MCF 10A (cell line): ENCODE measurements at places on chromosomes 6 and 20. TPM values are rescaled to one million over a fixed set of nuclear protein-coding genes. Genes with fewer than 3 reads are reported as not detected.

- H3K36me3 ChIP-seq, result no peaks in the 10 kb centered on the region
- no peaks in the 10 kb centered on the region for H3K27me3 ChIP-seq
- H3K4me1 ChIP-seq, result peaks cover 31% of the 10 kb centered on the region
- H3K27ac ChIP-seq, result no peak overlapping the region
- no peak for DNase-seq
These were observed 10.7 kb upstream of the TNFAIP3 start for GRCh38 chr6:137856138-137856898.

Gene DPPA5
- total RNA-seq, result not detected in 2 replicates

Gene TLDC2
- not detected in 2 replicates for total RNA-seq

DNA sequence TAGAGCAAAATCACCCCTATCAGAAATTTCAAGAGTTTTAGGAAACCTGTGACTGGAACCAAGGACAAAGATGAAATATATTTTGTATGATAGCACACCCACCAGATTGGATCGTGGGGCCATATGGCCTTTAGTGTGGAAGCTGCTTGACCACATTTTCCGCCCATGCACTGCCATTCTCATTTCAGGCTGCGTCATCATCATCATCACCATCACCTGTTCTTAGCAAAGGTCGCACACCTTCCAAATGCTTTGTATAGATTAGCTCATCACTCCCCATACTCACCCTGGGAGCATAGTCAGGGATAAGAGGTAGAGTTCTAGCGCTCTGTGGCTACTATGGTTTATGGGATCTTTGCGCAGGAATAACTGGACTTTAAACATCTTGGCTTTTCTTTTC, 185.7 kb downstream of the MTHFD1L start:
- no peak for DNase-seq
- peaks cover 49% of the 10 kb centered on the region for H3K36me3 ChIP-seq
- H3K27me3 ChIP-seq, result no peaks in the 10 kb centered on the region
- H3K27ac ChIP-seq, result peak overlapping the region; percentile 73

Gene GLP1R
- not detected in 2 replicates for total RNA-seq

Gene SYNJ2
- total RNA-seq, result 8.9 and 10.3 TPM in 2 replicates

- H3K36me3 ChIP-seq, result peaks cover 6% of the 10 kb centered on the region
- H3K4me1 ChIP-seq, result peaks cover 31% of the 10 kb centered on the region
- no peak overlapping the region for H3K27ac ChIP-seq
These were observed 3.6 kb downstream of the TRAM2 start for GRCh38 chr6:52573295-52573694.

DNA sequence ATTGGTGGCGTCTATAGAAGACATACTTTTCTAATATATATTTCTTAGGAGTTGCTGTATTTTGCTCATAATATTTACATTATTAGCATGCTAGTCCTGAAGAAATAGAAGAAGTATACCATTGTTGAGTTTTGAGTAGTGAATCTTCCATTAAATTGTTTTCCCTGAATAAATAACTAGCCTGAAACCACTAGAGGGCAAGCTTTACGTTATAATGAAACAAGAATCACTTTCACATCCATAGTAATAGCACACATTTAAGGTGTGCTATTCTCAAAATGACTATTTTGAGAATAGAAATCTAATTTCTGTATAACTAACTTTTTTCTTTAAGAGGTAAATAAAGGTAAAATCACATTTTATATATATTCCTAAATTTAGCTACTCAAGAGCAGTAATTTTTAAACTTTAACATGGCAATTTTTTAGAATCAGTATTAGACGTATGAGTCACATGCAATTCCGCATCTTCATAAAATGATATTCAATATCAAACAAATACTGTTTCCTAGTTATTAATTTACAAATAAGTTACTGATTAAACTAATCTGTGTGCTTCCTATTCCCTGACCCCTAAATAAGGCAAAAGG, 213.2 kb upstream of the MANEA start:
- H3K4me1 ChIP-seq, result no peaks in the 10 kb centered on the region
- no peaks in the 10 kb centered on the region for H3K36me3 ChIP-seq
- H3K27ac ChIP-seq, result no peak overlapping the region
- no peak overlapping the region for H3K4me3 ChIP-seq
- peaks cover 36% of the 10 kb centered on the region for H3K27me3 ChIP-seq
- peak; percentile 27 for DNase-seq

- H3K4me3 ChIP-seq, result no peak overlapping the region
- H3K27me3 ChIP-seq, result no peaks in the 10 kb centered on the region
- peaks cover 2% of the 10 kb centered on the region for H3K4me1 ChIP-seq
- peak overlapping the region; percentile 80 for H3K27ac ChIP-seq
These were observed 10.9 kb downstream of the C6orf132 start for GRCh38 chr6:42131531-42131930.

Gene ZBTB24
- 9.6 and 10.4 TPM in 2 replicates for total RNA-seq

DNA sequence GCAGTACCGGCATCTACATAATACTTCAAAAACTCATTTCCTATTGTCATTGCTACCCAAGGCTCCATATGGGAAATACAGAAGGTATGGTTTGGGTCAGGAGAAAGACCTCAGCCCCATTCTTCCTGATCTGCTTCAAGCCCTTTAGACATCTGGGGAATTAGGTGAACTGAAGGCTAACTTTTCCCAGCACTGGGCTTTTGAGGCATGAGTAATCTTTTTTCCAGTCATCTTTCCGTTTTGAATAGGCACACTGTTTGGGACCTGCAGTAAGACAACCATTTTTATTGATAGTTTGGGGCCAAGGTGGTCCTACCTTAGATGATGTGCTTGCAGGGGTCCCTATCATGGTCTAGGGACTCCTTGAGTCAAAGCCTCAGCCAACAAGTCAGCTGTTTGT, 198.4 kb downstream of the HAO1 start:
- peaks cover 9% of the 10 kb centered on the region for H3K4me1 ChIP-seq
- H3K4me3 ChIP-seq, result no peak overlapping the region
- no peaks in the 10 kb centered on the region for H3K36me3 ChIP-seq
- DNase-seq, result no peak
- H3K27ac ChIP-seq, result peak overlapping the region; percentile 51

- no peaks in the 10 kb centered on the region for H3K36me3 ChIP-seq
- peaks cover 1% of the 10 kb centered on the region for H3K4me1 ChIP-seq
- no peak for DNase-seq
- no peaks in the 10 kb centered on the region for H3K27me3 ChIP-seq
- no peak overlapping the region for H3K4me3 ChIP-seq
- H3K27ac ChIP-seq, result no peak overlapping the region
These were observed 232.3 kb downstream of the NFATC2 start for GRCh38 chr20:51310216-51310615.

Gene KCNQ5
- total RNA-seq, result 5.8 and 10.3 TPM in 2 replicates

DNA sequence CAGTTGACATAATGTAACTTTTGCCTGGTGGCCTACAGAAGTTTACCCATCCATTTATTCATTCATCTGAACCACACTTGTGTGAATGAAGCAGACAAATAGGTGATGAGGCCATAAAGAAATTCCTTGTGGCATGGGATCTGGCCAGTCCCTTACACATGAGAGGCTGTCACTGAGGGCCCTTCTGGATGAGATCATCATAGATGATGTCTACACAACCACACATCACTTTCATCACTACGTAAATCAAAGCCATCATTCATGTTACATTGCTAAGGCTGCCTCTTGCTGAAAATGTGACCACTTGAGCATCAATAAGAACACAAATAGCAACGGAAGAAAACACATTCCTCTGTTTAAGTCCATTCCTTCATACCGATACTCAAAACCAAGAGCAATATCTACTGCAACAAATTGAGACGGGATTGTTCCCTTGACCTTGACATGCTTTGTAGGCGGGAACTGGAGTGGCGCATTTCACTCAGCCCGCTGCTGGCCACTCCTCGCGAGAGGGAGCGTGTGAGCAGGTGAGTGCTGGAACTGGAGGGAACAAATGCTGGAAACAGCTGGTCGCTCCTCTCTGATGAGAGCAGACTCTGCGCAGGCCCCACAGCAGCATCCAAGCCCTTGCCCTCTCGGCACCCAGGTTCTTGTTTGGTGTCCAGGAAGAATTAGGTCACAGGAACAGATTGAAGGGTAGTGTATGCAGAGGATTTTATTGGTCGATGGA, 49.3 kb downstream of the FAM50B start:
- no peak overlapping the region for H3K4me3 ChIP-seq
- no peaks in the 10 kb centered on the region for H3K36me3 ChIP-seq
- no peak for DNase-seq
- H3K4me1 ChIP-seq, result peaks cover 17% of the 10 kb centered on the region
- H3K27ac ChIP-seq, result no peak overlapping the region
- no peaks in the 10 kb centered on the region for H3K27me3 ChIP-seq

GRCh38 chr20:62804627-62805154, at the start of gene OGFR:
Gene OGFR (plus strand): TSS chr20:62804835. CDS start chr20:62804860, 25 bp downstream.
- peak within 1 kb of the TSS; percentile 77 for H3K27ac ChIP-seq
- peak within 1 kb of the TSS; percentile 81 for H3K4me3 ChIP-seq
- H3K4me1 ChIP-seq, result peaks cover 10% of the 10 kb centered on the region
- H3K27me3 ChIP-seq, result no peaks in the 10 kb centered on the region
- peaks cover 39% of the 10 kb centered on the region for H3K36me3 ChIP-seq

Gene NDUFAF5
- 43.4 and 44.1 TPM in 2 replicates for total RNA-seq

DNA sequence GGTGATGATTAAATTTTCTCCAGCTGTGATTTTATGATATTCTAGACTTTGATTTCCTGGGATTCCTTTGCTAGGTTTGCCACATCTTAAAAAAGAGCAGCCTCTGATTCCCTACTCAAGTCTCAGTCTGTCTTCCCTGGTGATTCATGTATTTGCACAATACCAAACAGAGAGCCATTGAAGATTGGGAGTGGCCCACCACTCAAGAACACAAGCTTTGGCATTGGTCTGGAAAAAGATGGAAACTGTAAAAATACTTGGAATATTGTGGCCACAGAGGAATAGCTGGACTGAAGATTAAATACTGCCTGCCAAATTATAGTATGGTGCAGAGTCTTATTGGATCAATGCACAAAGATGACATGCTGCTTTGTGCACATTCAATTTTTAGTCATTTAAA, 32.9 kb downstream of the PTCHD4 start:
- no peak overlapping the region for H3K4me3 ChIP-seq
- no peak overlapping the region for H3K27ac ChIP-seq
- H3K4me1 ChIP-seq, result peaks cover 23% of the 10 kb centered on the region
- H3K36me3 ChIP-seq, result peaks cover 50% of the 10 kb centered on the region

DNA sequence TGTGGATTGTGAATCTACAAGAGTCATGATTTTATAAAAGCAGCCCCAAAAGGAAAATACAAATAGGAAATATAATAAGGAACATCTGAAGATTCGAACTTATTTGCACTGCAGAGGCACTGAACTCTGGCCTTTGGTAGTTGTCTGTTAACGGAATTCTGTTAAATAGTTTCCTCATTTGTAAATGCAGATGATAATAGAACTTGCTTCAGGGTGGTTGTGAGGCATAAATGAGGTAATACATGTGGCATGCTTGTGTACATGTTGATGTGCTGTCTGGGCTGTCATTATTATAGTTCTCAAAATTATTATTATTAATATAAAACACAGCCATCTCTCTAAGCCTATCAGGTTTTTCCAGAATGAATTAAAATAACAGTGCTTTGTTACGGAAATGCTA, 302.0 kb downstream of the NRN1 start:
- no peak overlapping the region for H3K27ac ChIP-seq
- H3K4me1 ChIP-seq, result no peaks in the 10 kb centered on the region
- no peaks in the 10 kb centered on the region for H3K36me3 ChIP-seq
- no peaks in the 10 kb centered on the region for H3K27me3 ChIP-seq
- no peak for DNase-seq

- DNase-seq, result no peak
- H3K36me3 ChIP-seq, result peaks cover 4% of the 10 kb centered on the region
- no peak overlapping the region for H3K27ac ChIP-seq
- H3K4me3 ChIP-seq, result no peak overlapping the region
- peaks cover 6% of the 10 kb centered on the region for H3K4me1 ChIP-seq
These were observed 11.0 kb downstream of the RIPOR2 start for GRCh38 chr6:24924580-24925356.

Gene BTN2A1
- total RNA-seq, result 14.6 and 16.9 TPM in 2 replicates

GRCh38 chr20:57628047-57628961, 8.1 kb upstream of the ZBP1 start:
- H3K27me3 ChIP-seq, result peaks cover 36% of the 10 kb centered on the region
- no peaks in the 10 kb centered on the region for H3K4me1 ChIP-seq
- no peak overlapping the region for H3K27ac ChIP-seq

GRCh38 chr6:144216668-144217218, 66.4 kb downstream of the STX11 start:
- H3K4me3 ChIP-seq, result peak overlapping the region; percentile 83
- H3K27me3 ChIP-seq, result no peaks in the 10 kb centered on the region
- H3K27ac ChIP-seq, result peak overlapping the region; percentile 84
- H3K36me3 ChIP-seq, result peaks cover 20% of the 10 kb centered on the region
- peaks cover 9% of the 10 kb centered on the region for H3K4me1 ChIP-seq
- no peak for DNase-seq

Gene OXT
- not detected in 2 replicates for total RNA-seq

DNA sequence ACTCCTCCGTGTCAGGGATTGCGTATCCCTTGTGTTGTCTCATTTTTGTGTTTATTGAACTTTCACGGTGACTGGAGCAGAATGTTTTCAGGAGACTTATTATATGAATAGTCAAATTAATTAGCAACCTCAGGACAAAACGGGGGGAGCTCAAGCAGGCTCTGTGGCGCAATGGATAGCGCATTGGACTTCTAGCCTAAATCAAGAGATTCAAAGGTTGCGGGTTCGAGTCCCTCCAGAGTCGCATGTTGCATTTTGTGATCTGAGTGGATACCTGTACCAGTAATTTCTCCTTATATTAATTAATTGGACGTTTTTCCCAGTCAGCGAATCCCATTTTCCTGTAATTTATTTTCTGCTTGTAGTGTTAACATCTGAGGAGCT, 89.1 kb upstream of the ZNF184 start:
- no peak overlapping the region for H3K27ac ChIP-seq
- no peaks in the 10 kb centered on the region for H3K27me3 ChIP-seq
- H3K36me3 ChIP-seq, result no peaks in the 10 kb centered on the region
- no peaks in the 10 kb centered on the region for H3K4me1 ChIP-seq
- peak overlapping the region; percentile 11 for H3K4me3 ChIP-seq

DNA sequence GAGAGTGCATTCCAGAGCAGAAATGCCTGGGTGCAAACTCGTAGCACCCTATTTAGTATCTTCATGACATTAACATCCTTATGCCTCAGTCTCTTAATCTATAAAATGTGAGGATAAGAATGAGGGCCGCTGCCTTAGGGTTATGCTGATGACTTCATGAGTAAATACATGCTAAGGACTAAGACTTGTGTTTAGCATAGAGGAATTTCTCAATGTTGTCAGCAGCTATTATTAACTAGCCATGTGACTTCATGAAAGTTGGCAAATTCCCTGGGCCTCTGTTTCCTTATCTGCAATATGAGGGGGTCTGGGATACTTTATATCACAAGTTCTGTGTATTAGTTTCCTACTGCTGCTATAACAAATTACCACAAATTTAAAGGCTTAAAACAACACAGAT, 108.1 kb upstream of the RIPOR2 start:
- H3K27me3 ChIP-seq, result no peaks in the 10 kb centered on the region
- DNase-seq, result no peak
- no peaks in the 10 kb centered on the region for H3K4me1 ChIP-seq
- no peak overlapping the region for H3K4me3 ChIP-seq
- H3K36me3 ChIP-seq, result peaks cover 6% of the 10 kb centered on the region

DNA sequence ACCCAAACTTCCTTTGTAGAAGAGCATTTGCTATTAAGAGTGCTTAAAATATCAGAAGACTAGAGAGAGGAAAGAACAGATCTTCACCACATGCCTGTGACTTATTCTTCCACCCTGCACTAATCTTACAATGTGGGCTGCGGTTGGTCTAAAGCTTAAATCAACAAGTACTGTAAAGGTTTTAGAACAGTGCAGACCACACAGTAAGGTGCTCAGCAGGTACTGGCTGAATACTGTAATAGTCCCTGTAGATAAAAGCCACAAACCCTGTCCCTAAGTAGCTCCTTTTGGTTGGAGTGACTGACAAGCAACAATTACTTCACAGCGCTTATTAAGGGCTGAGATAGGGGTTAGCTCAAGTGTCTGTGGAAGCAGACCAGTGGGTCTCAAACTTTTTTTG, 972 bp upstream of the PHF3 start:
- no peaks in the 10 kb centered on the region for H3K27me3 ChIP-seq
- H3K36me3 ChIP-seq, result no peaks in the 10 kb centered on the region
- H3K27ac ChIP-seq, result no peak overlapping the region
